HCEC 1CT (cell line): ENCODE measurements at places on chromosomes 4 and X.

DNA sequence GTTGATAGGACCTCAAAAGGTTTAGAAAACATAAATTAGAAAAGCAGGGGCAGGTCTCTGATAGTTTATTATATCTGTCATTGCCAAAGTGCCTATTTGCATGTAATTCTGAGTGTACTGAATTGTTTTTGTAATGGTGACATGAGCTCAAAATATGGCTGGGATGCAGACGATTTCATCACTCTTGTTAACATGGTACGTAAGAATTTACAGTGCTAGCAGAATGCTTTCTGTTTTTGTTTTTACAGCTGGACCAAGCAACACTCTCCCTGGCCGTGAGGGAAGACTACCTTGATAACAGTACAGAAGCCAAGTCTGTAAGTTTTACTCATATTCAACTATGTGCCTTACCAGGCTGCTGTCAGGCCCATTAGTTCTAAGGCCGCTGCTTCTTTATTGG, 58.1 kb downstream of the PHEX start:
- peak; percentile 45 for DNase-seq

GRCh38 chr4:61489927-61490326, 289.8 kb downstream of the ADGRL3 start:
- DNase-seq = no peak

GRCh38 chr4:124783847-124784246, 71.3 kb upstream of the ANKRD50 start:
- peak; percentile 33 for DNase-seq

- no peak for DNase-seq
These were observed 188.5 kb upstream of the ANXA3 start for GRCh38 chr4:78363031-78363570.

DNA sequence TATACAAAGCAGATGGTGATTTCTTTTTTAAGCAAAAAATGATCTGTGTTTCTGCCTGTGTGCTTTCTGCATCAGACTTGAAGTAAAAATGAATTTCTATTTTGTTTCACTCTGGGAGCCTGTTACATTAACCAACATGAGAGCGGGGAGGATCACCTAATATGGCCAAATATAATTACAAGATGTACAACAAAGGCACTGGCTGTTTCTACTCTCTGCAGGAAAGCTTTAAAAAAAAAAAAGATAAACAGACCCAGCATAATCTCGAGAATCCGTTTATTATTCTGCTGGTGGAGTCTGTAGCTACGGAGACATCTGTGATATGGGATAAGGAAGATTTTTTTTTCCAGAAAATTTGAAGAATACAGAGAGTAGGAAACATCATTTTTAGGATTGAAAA, 103.6 kb downstream of the COMMD8 start:
- DNase-seq = no peak

DNA sequence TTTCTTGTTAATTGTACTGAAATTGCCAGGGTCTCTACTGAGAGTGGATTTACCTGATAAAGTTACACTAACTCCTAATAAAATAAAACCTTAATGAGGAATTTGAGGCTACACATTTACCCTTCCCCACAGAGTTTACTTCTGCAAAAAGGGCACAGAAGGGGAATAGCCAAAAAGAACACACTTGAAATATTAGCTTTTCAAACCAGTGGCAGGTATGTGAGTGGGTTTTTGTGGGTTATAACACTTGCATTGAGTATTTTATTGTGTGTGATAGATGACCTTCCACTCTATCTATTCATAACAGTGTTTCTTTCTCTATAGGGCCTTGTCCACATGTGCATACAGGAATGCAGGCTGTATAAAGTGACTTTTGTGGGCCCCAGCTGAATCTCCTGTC, 5.0 kb upstream of the GPR174 start:
- no peak for DNase-seq

GRCh38 chr4:186851291-186852072, 127.8 kb upstream of the FAT1 start:
- no peak for DNase-seq

- DNase-seq = no peak
These were observed 44.2 kb upstream of the DGKK start for GRCh38 chrX:50514811-50515210.

DNA sequence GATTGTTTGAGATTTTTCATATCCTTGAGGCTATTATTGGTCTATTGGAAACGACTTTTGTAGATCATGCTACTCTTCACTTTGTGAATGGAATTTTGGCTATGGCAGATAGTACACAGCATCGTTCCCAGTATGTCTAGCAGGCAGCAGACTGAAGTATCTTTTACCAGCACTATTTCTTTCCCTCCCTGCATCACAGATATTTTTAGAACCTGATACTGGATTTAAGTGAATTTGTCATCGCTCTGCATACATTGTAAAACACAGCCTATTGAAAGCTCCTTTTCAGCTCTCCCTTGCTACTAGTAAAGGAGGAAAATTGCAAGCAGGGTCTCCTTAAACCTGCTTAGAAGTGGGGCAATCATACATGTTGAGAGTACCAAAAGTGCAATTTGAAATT, 133.6 kb downstream of the LUZP4 start:
- no peak for DNase-seq
